Activated naive CD4-positive, alpha-beta T cell treated with anti-CD3 and anti-CD28 coated beads, Interleukin-2, amount 50 U/mL, for 72 hours (primary cell): ENCODE measurements at places on chromosomes 5 and 9.

GRCh38 chr5:149639737-149640136 is 58.4 kb downstream of the ARHGEF37 start:
- no peak for DNase-seq

DNA sequence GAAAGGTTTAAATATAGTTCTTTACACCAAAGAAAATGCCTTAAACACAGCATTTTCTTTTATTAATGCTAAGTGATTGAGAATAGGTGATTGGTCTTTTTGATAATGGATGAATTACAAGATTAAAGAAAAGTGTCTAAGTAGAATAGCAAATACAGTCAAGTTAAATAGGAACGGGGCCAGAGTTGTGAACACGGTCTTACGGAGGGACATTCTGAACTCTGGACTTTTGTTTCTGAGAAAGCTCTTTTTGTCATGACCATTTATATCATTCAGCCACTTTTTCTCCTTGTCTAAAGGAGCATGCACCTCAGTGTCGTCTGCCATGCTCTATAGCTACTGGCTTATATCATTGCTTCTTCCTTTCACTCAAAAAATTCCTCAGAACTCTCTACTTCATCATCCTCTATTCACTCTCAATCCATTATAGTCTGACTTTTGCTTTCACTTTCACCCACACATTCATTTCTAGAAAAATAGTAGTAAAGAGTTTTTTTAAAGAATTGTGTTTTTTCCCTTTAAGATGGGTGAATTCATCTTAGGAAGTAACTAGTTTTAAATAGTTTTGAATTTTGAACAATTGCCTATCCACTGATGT is 263.0 kb upstream of the FBXL7 start:
- no peak for DNase-seq

DNA sequence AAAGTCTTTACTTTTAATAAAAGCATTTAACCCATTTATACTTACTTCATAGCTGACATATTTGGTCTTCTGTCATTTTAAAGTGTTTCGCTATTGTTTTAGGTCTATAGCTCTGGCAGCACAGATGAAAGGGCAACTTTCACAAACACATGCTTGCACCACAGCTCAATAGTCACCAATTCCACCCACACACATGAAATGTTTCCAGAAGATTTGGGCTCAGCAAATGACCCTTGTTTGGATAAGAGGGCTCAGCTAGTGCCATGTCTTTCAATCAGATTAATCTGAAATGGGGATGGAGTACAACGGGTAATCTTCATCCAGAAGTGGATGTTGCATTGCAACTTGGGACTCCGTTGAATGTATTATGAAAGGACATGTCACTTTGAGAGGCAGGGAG is 176.0 kb downstream of the FGF18 start:
- DNase-seq = no peak

- DNase-seq = no peak
Measured at GRCh38 chr9:69170231-69170630, 3.8 kb upstream of the TJP2 start.
